ENCODE measurements at places on chromosomes 13 and 19.

DNA sequence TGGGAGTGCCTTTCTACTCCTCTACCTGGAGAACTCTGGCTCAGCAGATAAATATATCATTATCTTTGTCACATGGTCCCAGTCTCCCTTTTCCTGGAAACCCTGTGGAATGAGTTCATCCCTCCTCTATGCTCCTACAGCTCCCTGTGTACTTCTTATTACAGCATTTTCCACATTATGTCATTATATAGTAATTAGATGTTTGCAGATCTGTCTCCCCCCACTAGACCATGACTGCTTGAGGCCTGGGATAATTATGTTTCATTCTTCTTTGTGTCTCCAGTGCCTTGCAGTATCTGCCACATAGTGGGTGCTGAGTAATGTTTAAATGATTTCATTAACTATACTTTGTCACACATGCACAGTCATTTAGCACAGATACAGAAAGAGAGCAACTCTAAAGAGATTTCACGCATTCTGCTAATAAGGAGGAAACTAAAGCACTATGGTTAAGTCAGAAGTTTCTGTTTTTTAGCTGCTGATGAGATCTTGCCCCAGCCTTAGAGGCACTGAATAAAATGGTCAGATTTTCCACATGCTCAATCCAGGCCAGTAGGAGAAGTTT lies 66.1 kb upstream of the DIAPH3 start:
- DNase-seq: no peak

DNA sequence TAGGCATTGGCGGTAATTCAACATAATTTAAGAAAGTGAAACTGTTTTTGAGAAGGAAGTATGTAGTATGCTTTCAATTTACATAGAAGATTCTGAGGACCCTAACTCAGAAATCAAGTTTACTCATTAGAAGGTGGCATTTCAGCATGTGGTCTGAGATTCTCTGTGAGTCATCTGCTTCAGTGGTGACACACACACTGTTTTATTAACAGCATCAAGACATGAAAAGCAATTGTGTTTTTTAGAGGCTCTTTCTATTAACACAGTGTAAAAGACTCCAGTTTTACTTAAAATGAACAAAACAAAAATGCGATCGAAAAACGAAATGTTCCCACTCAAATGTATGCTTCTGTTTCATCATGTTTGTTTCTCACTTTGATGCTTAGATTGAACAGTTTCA lies 802.1 kb upstream of the SLITRK6 start:
- no peak for DNase-seq

- DNase-seq: no peak
Measured at GRCh38 chr13:47256618-47257017, 359.8 kb upstream of the HTR2A start.

DNA sequence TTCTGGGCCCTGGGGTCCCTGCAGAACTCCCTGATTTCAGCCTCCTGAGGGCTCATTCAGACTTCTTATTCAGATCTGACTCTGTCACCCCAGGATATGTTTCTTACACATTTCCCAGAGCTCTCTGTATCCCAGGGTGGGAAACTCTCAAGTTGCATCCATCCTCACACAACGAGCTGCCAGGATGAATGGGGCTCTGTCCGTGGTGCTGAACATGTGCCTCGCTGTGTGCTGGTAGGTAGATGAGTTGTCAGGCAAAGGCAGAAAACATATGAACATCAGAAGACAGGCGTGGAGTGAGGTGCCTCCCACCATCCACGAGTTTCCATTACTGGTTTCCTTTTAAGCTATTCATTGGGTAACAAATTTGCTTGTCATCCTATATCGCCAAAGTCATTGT lies 11.4 kb upstream of the IGFL1 start:
- DNase-seq: no peak

GRCh38 chr13:71866335-71867130 lies 471 bp downstream of the DACH1 start:
- DNase-seq: no peak

DNA sequence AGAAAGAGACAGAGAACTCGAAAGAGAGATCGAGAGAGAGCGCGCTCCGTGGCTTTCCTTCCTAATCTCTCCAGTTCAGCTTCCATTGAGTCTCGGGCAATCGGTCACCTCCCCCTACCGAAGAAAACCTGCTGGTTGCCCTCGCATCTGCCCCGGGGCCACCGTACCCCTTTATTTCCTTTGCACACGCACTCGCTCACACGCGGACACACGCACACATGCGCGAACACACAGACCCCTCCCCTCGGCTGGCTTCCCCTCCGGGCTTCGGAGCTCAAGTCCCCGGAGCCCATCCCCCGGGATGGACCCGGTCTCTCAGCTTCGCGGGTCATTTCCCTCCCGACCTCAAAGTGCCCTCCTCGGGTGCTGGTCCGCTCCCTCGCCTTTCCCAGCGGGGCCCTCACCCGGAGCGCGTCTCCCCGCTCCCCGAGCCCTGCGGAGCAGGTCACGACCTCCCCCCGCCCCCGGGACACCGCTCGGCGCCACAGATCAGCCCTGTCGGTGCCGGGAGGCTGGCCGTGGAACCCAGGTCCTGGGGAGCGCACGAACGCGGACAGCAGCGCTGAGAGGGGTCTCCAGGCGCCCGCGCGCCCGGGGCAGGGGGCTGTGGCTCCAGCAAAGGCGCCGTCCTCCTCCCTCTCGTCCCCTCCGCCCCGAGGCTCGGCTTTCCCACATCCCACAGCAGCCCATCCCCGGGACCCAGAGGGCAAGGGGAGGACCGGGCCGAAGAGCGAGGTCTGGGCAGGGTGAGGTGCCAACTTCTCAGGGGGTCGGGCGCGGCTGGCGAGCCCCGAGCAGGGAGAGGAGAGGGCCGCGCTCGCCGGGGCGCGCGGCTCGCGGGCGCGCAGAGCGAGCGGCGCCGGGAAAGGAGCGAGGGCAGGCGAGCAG lies 1.8 kb downstream of the DACH1 start:
- no peak for DNase-seq

GRCh38 chr13:33711436-33711835 lies 106.5 kb upstream of the RFC3 start:
- DNase-seq: no peak

GRCh38 chr13:42740753-42741152 lies 40.6 kb upstream of the FAM216B start:
- DNase-seq: no peak

- peak; percentile 72 for DNase-seq
Measured at GRCh38 chr19:18712981-18713380, 29.5 kb downstream of the CRTC1 start.

- DNase-seq: no peak
Measured at GRCh38 chr19:640606-641189, 1.0 kb downstream of the FGF22 start.

- no peak for DNase-seq
Measured at GRCh38 chr13:40617801-40618356, 48.6 kb downstream of the FOXO1 start.

DNA sequence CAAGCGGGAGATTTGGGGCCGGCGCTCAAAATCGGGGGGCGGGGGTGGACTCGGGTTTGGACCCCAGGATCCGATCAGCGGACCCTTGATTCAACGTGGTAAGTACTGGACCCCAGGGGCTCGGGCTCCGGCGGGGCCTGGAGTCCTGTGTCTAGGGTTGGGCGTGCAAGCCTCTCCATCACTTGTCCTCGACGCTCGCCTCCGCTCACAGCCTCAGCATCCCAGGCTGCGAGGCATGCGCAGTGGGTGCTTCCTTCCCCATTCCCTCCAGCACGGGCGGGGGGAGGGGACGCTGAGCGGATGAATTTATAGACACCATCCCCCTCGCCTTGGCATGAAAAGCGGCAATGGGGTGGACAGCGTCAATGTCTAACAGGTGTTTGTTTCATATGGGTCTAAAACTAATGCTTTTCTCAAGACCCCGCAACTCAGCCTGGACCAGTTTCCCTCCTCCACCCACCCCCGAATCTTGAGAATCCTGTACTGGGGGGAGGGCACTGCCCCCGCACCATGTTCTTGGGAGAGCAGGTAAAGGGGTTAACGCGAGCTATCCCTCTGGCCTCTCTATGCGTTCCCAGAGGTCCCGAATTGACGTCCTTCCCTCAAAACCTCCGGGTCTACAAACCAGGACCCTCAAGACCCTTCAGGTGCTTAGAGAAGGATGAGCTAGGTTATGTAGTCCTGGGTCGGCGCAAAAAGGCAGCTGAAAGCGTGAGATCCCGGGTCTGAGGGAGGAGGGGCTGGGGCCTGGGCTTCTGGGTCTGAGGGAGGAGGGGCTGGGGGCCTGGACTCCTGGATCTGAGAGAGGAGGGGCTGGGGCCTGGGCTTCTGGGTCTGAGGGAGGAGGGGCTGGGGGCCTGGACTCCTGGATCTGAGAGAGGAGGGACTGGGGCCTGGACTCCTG lies 579 bp downstream of the CPT1C start:
- DNase-seq: peak; percentile 88

DNA sequence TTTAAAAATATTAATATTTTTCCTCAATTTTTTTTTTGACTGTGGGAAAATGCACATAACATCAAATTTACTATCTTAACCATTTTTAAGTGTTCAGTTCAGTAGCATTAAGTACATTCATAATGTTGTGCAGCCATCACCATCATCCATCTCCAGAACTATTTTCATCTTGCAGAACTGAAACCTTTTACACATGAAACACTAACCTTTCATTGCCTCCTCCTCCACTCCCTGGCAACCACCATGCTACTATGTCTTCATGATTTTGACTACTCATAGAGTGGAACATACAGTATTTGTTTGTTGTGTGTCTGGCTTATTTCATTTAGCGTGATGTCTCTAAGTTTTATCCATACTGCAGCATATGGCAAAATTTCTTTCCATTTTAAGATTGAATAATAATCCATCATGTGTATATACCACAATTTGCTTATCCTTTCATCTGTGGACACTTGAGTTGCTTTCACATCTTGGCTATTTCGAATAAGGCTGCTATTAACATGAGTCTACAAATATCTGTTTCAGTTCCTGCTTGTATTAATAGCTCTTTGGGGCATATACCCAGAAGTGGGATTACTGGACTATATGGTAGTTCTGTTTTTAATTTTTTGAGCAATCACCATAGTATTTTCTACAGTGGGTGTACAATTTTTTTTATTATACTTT lies 376.4 kb downstream of the MTUS2 start:
- DNase-seq: no peak
